ENCODE measurements at places on chromosomes 11 and 22. TPM values are rescaled to one million over a fixed set of nuclear protein-coding genes. Genes with fewer than 3 reads are reported as not detected.

GRCh38 chr11:123681030-123681429 is 26.6 kb upstream of the SCN3B start:
- no peak for DNase-seq

- DNase-seq: no peak
These were observed 325.8 kb downstream of the C11orf87 start for GRCh38 chr11:109747839-109748238.

GRCh38 chr11:17932472-17932871 is 80.4 kb downstream of the SERGEF start:
- no peak for DNase-seq

DNA sequence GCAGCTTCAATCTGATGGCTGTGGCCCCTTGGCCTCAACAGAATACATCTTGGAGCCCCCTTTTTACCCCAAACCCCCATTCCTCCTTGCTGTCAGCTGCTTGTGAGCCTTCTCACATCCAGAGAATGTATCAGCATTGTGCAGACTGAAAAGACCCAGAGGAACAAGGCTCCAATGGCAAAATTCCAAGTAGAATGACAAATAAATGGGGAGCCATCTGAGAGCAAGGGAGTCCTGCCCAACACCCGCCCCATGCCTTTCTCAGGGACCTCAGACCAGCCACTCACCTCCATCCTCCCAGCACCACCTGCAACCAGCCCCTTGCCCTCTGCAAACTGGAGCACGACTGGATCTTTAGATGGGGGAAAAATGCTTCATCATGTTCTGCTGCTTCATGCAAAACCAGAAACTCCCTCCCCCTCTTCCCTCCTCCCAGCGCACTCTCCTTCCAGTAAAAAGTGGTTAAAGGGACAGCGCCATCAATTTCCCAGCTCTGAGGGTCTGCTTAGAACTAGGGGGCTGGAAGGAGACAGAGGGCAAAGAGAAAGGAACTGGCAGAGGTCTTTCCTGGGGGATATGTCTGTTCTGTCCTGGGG is 2.2 kb upstream of the NEFH start:
- DNase-seq: peak; percentile 41

DNA sequence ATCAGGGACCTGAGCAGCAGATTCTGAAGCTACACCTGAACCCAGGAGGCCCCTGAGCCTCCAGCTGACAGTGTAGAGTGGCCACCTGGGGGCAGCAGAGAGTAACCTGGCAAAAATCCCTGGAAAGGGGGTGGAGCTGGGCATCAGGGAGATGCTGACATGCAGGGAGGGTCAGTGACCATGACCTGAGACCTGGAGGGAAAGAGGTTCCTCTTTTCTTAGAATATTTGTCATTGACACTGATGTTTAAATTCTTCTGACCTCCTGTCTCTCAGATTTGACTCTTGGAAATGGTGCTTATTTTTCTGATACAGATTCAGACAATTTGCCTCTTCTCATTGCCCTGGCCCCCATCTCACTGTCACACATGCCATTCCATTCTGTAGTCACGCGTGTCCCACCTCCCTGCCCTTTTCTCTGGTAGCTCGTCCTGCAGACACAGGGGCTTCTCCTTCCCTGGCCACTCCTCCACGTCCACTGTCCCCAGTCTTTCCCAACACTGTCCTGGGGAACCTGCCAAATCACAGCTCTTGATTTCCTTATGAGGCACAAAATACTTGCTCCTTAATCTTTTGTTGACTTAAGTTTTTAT is 117.2 kb upstream of the IGLL5 start:
- peak; percentile 68 for DNase-seq

DNA sequence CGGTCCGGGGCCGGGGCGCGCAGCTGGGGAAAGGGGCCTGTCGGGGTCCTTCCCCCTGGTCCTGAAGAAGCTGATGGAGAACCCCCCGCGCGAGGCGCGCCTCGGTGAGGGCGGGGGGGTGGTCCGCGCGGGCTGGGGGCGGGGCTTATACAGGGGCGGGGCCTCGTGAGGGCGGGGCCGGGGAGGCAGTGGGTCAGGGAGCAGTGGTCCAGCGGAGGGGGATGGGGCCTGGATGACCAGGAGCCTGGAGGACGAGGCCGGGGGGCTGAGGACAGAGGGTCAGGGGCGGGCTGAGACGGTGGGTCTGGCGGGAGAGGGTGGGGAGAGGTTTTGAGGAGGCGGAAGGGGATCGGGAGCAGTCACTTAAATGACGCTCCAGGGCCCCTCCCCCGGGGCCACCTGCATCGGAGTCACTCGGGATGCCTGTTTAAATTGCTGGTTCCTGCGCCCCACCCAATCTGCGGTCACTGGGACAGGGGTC is 396 bp downstream of the TEF start:
- DNase-seq: peak; percentile 90

DNA sequence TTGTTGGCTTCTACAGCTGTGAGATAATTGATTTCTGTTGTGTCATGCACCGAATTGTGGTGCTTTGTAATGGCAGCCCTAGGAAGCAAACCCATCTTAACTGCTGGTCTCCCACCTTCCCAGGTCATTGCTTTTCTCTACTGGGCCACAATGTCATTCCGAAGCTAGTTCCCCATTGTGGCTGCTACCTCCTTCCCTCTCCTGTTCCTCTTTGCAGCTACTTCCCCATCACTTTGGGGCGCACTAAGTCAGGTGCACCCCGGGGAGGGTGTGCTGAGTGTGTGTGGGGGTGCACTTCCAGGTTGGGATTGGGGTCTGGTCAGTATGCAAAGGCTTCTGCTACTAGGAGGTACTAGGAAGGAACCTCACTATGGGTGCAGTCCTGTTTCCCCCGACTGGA is 109.3 kb downstream of the ST3GAL4 start:
- DNase-seq: no peak

DNA sequence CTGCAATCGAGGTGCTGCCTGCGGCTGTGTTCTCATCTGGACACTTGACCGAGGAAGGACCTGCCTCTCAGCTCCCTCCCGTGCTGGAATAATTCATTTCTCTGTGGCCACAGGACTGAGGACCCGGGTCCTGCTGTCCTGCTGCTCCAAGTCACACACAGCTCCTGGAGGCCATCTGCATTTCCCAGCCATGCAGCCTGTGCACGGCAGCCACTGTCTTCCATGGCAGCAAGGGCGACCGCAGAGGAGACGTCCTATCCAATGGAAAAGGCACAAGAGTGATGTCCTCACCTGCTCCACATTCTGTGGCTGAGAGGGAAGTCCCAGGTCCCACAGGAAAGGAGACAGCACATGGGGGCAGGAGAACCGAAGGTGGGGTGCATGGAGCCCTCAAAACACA is 495.8 kb downstream of the BRD1 start:
- DNase-seq: no peak

DNA sequence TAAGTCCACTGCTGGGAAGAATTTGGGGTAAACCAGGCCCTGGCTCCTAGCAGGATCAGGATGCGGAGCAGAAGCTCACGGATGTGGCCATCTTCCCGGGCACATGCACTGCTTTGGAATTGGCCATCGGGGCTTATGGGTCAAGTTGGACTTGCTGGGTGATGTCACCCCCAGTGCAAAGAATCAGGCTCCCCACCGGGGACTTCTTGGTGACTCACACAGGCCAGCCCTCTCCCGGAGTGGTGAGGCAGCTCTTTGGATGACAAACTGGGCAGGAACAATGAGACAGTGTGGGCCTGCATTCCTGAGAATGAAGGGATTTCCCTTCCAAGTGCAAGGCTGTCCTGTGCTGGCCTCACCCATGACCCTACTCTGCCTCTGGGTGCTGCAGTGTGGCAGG is 128.8 kb upstream of the ANO1 start:
- DNase-seq: no peak

GRCh38 chr11:130650456-130651030 is 202.1 kb downstream of the ADAMTS15 start:
- DNase-seq: no peak

- DNase-seq: no peak
These were observed 52.1 kb downstream of the SHANK2 start for GRCh38 chr11:71200172-71200716.

DNA sequence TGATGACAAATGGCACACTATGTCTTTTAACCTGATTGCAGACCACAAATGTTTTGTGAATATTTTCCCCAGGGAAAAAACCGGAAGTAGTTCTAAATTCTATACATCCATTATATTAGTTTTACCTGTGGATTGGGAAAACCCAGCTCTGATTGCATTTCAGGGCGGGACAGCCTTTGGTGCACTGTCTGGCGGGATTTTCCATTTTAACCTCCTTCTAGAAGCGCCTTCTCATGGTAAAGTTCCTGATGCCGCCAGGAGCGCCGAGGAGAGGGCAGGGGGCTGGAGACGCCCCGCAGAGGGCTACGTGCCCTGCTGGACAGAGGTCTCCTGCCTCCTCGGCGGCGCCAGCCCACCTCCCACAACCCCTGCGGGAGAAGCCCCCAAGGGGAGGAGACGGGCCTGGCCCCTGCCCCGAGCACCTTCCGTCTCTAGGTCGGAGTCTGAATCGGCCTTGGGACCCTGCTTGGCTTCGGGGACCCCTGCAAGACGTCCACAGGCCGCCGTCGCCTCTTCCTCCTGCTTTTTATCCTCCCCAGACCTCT is 1.2 kb upstream of the P2RX6 start:
- no peak for DNase-seq

GRCh38 chr11:134471087-134471715 is 59.2 kb upstream of the B3GAT1 start:
- no peak for DNase-seq

Gene TYR
- total RNA-seq: not detected

Gene SESN3
- total RNA-seq: 140 TPM

Gene TAF1D
- total RNA-seq: 316 TPM

Gene GRM5
- not detected for total RNA-seq

Gene INPP5J
- total RNA-seq: 1.5 TPM

Data from neural progenitor cell (in vitro differentiated cells).